ENCODE measurements at places on chromosomes 5 and 9.

DNA sequence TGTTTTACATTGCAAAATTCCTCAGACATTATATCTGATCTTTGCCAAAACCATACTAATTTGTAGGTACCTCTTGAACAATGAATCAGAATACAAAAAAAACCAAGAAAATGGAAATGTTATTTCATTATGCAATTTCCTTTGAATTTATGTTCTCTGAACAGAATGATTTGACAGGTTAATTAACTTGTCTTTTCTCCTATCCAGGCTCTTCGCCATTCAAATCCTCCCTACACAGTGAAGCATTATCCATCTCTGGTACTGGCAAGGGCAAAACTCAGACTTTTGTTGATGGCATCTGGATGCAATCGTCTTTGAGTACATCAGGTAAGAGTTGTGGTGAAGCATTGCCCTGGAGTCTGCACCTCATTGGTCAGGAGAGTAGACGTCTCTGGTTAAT lies 655.7 kb upstream of the ITGA1 start:
- DNase-seq: no peak

DNA sequence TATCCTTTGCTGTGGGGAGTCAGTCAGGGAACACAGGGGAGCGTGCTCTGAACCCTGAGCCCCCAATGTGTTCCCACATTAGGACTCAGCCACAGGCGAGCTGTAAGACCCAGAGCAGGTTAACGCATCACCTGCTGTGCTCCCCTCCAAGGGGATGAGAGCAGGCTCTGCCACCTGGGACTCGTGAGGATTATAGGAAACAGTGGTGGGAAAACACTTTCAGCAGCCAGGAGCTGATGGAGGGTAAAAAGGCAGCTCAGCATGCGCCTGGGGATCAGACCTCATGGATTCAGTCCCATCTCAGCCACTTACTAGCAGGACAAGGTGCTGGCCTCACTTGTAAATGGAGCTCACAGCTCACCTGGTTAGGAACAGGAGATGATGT lies 9.2 kb downstream of the JADE2 start:
- no peak for DNase-seq

- no peak for DNase-seq
Observed at GRCh38 chr9:38251036-38251860, 141.3 kb upstream of the ALDH1B1 start.

DNA sequence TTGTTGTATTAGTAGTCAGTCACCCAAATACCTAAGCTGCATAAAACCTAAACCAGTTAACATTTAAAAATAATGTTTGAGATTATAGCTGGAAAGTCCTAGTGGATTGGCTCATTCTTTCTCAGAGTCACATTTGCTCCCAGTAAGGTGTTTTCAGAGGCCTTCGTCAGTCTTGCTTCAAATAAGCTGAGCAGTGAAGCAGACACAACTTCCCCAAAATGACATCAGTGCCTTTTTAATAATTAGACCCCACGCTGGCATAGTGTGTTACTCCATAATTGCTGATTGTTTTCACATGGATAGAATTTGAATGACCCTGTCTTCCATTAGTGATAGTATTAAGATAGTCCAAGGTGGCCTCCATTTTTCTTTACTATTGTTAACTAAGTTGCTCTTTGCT lies 245.8 kb downstream of the PJA2 start:
- DNase-seq: no peak

DNA sequence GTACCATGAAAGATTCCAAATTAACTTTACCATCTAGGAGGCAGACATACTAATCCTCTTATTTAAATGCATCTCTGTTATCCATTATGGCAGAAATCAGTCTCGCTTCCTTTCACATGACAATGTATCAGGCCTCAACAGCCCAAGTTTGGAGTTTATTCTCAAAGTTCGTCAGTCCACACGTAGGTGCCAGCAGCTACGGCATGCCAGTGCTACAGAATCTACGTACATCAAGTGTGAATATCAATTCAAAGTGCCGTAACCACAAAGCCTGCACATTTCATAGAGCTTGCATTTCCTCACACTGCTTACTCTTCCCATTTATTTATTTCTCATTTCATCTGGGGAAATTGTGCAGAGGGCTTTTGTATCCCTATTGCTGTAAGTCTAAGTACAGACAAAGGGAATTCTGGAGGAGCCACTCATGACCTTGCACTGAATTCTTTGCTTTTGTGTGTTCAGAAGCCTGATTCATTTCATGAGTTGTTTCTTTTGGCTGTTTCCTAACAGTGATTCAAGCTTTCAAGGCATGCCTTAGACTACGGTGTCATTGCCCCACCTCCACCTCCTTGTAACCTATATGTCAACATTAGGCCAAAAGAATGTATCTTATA lies 10.0 kb downstream of the ENC1 start:
- no peak for DNase-seq

DNA sequence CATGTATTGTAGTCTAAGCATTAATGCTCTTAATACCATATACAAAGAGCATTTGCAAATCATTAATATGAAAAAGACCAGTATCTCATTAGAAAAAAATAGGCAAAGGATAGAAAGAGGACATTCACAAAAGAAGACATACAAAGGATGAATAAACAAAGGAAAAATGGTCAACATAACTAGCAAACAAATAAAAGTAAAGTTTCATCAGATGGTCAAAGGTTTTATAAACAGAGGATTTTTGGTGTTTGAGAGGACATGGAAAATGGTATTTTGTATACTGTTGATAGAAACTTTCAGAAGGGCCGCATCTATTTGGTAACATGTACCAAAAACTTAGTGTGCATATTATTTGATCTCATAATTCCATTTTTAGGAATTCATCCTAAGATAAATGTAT lies 414.8 kb downstream of the PIK3R1 start:
- DNase-seq: no peak

DNA sequence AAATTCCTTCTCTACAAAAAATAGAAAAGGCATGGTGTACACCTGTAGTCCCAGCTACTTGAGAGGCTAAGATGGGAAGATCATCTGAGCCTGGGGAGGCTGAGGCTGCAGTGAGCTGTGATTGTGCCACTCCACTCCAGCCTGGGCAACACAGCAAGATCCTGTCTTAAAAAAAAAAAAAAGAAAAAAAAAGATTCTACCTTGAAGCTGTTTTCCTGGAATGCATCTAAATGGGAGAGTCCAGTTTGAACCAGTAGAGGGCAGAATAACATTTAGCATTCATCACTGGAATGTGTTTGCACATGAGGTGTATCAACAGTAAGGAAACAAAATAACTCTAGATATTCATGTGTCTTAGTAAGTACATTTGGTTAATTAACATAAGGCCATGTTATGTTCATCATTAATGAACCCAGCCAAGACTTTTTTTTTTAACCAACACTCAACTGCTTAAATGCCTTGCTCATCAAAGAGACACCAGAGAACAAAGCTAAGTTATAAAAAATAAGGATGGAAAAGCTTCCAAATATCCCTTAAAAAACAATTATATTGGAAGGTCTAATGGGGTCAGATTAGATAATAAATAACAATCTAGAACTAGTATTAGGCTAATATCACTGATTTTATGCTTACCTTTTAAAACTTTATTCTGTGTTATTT lies 16.1 kb downstream of the IFNE start:
- DNase-seq: peak; percentile 69

DNA sequence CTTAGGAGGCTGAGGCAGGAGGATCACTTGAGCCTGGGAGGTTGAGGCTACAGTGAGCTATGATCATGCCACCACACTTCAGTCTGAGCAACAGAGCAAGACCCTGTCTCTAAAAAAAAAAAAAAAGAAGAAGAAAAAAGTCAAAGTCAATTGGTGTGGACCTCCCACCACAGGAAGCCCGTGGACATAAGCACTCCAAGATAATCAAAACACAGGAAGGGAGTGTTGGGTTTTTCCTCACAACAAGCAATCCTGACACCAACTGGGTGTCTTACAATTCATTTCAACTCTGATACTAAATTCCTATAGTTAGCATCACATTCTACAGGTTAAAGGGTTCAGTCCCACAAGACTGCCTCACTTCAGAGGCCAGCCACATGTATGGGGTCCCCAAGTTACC lies 70.7 kb downstream of the PDE6A start:
- no peak for DNase-seq

Measured in NT2/D1 (cell line).